ENCODE measurements at places on chromosomes 3 and 15. TPM values are rescaled to one million over a fixed set of nuclear protein-coding genes. Genes with fewer than 3 reads are reported as not detected.

Gene PAK2
- 36.5 TPM for total RNA-seq

DNA sequence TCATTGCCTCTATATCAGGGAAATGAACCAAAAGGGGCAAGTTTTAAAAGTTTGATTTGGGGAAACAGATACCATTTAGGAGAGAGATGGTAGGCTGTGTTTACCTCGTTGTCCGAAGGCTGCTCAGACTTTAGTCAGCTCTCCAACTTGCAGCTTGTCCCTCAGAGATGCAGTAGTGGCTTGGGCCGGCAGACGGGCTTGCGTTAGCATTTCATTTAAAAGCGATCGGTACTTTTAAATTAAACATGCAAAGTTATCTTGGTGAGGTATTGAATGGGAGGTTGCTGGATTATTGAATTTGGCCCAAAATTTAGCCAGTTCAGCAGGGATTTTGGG lies 26.2 kb downstream of the EEFSEC start:
- ATAC-seq, result no peak

DNA sequence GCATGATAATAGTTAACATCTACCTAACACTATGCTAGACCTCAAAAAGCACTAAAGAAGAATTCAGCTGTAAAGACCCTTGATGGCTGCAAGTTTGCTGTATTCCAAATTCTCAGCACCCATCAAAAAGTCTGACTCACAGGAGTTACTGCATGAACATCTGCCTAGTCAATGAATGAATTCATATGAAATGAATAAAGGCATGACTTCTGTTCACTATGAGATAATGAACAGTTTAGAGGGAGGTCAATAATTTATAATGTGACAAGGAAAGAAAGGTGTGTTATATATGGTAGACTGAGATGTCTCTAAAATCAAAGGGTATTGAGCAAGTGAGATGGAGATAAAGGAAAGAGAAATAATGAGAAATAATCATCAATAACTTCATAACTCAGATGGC lies 508.2 kb upstream of the TGFBR2 start:
- no peak for ATAC-seq

DNA sequence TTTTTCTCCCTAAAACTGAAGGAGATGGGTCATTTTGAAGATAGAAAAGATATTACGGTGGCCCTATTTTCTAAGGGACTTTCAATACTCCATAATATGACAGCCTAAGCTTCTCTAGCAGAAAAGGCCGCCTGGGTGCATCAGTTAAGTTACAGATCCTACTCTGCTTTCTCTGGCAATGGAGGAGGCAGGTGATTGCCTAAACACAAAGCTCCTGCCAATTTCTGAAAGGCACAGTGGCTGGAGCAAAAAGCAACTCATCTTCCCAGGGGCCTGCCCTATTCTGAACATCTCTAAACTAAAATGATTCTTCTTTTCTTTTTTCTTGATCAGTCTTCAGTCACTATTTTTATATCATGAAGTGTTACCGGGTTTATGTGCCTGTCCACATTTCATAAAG lies 276.7 kb downstream of the CNTN4 start:
- ATAC-seq, result no peak

DNA sequence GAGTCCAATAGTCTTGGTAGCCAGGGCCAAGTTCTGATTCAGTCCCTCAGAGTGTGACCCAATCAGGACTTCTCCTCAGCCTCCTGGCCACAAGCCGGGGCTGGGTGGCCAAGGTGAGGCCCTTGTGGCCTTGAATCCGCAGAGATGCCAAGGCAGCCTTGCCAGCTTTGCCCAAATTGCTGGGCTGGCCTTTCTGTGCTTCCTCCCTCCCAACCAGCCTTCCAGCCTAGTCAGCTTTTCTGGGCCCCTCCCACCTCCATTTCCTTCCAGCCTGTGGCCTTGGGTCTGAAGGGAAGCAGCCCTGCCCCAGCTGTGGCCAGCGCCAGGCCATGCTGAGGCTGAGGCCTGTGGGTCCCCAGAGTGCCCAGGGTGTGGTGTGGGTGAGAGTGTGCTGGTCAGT lies 34.3 kb upstream of the ANKDD1A start:
- ATAC-seq, result peak; percentile 57

GRCh38 chr15:57566834-57567233 lies 24.9 kb upstream of the MYZAP start:
- ATAC-seq, result no peak

Gene ABI3BP
- total RNA-seq, result 7.1 TPM

DNA sequence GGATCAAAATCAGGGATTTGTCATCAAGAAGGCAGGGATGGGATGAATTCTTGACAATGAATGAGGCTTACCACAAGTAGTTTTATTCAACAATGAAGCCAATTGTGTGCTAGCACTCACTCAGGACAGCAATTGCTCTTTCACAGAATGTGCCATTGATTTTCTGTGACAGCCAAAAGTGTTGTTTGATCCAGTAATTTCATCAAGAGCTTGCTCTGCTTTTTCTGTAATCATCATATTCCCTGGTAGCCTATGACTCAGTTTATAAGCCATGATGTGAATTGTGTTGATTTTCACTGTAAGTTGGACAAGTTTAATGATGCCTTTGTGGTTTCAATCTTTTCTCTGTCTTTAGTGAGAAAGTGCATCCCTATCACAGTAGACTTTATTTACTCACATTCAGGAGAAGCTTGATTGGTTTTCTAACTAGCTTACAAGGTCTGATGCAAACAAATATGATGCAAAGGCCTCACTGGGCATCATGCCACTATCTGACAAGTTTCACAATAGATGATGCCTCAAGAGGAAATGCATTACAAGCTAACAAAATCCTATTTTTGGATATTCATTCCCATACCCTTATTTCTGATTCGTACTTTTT lies 13.6 kb upstream of the CSRNP1 start:
- peak; percentile 70 for ATAC-seq

Gene FAM131A
- 7.3 TPM for total RNA-seq

DNA sequence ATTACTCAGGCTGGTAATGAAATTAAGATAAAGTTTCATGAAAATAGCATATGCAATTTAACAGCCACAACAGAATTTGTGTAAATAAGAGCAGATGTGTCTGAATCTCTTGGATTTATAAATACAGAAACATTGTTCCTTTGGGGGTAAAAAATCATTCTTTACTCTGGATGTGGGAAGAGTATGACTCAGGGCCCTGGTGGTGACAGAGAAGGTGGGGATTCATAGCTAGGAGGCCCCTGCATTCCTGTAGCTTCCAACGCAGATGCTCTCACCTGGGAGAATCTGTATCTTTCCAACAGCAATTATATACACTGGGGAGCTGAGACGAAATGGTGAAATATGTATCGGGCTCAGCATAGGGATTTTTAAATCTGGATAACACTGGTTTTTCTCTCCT lies 167.6 kb upstream of the CADPS start:
- ATAC-seq, result no peak

Gene TMEM207
- not detected for total RNA-seq

- no peak for ATAC-seq
Observed at GRCh38 chr15:70466305-70466704, 297.1 kb downstream of the UACA start.

All from esophagus mucosa (tissue), 1 donor.